ENCODE measurements at places on chromosomes 2 and 18.

- DNase-seq, result peak; percentile 18
These were observed 7.2 kb downstream of the AGAP1 start for GRCh38 chr2:235500761-235501672.

DNA sequence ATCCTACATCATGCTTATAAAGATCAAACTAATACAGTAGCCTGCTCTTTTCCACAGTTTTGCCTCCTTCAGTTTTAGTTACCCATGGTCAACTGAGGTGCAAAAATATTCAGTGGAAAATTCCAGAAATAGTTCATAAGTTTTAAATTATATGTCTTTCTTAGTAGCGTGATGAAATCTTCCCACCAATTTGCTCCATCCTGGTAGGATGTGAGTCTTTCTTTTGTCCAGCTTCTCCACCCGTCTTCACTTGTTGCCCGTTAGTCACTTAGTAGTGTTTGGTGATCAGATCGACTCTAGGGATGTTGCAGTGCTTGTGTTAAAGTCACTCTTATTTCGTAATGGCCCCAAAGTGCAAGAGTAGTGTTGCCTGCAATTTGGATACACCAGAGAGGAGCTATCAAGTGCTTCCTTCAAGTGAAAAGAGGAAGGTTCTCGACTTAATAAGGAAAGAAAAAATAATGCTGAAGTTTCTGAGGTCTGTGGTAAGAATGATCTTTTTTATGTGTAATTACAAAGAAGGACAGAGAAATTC is 57.0 kb downstream of the CEP192 start:
- no peak for DNase-seq

DNA sequence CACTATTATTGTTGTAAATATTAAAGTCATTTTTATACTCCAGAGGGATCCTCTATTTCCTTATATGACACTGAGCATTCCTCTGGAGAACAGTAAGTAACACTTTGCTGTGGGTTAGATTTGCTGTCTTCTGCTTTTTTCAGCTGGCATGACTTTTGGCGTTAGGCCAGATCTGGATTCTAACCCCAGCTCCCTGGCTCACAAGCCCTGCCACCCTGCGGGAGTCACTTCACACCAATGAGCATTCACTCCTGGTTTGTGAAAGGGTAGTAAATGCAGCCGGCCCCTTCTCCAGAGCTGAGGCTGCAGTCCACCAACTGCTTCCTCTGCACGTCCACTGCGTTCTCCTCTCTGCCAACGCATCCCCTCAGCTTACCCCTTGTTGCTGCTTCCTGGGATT is 373.8 kb upstream of the RAB6C start:
- no peak for DNase-seq

- DNase-seq, result no peak
These were observed 64.9 kb downstream of the ACTR2 start for GRCh38 chr2:65292461-65293011.

GRCh38 chr18:55179425-55179824 is 220.2 kb upstream of the CCDC68 start:
- no peak for DNase-seq

- no peak for DNase-seq
These were observed 181.7 kb upstream of the ALPP start for GRCh38 chr2:232196802-232197201.

DNA sequence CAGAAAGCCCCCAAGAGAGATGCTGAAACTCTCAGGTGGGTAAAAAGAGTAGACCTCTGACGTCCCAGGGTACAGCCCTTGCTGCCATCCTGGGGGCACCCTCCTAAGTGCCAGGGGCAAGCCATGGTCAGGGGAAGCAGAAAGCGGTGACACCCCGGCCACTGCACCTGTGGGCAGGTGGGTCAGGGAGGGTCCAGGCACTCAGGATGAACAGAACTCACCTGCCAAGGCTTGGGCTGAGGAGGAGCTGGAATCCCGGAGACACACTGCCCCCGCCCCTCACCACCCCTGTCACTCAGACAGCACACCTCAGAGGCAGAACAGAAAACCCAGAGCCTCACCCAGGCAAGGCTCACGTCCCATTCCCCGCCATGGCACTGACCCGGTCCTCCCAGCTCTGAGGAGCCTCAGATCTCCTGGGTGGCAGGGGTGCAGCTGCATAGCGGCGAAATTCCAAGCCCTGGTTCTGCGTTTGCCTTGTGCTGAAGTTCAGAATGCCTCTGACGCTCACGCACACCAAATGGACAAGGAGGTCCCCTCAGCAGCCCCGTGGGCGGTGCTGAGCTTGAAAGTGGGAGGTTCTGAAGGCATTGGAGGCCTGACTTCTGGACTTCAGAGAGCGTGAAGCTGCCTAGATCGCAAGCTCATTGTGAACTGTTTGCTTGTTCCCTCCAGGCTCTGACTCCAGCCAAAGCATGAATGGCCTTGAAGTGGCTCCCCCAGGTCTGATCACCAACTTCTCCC is 4.3 kb downstream of the GPR17 start:
- DNase-seq, result no peak

GRCh38 chr2:47520302-47520630 is 117.3 kb downstream of the MSH2 start:
- peak; percentile 52 for DNase-seq

Measured in NCI-H2227 treated with DMSO at 0.1 percent for 48 hours (cell line).